Activated CD8-positive, alpha-beta T cell treated with anti-CD3 and anti-CD28 coated beads for 36 hours (primary cell): ENCODE measurements at places on chromosomes 13 and 19. TPM values are rescaled to one million over a fixed set of nuclear protein-coding genes. Genes with fewer than 3 reads are reported as not detected.
A peak's percentile ranks its signal among the peaks of the same experiment; 100 is the strongest.

- no peak for DNase-seq
Measured at GRCh38 chr13:59665732-59666131, 498.0 kb downstream of the DIAPH3 start.

DNA sequence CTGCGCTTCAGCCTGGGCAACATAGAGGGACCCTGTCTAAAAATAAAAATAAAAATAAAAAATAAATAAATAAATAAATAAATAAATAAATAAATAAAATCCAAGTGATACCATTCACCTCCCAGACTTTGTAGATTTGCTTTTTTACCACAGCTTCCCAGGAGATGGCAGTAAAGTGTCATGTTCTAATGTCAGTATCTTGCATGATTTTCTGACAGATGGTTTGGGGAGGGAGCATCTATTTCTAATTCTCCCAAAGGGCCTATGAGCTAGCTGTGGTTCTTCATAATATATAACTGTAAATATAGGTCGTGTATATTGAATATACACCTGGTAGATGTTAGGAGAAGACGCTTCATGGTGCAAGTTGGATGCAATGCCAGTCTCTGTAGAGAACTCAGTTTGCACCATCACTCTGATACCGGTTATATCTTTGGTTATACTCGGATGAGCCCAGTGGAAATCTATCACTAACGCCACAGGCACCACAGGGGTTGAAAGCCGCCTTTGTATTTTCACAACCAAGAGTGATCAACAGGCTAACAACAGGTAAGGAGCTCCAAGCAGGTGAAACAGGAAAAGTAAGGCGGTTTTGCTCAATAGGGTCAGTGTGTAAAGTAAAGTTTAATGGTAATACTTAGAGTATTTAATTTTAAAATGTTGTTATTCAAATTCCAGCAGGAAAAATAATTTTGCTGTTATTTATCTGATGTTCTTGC is 13.9 kb downstream of the APLP1 start:
- DNase-seq = peak; percentile 54

DNA sequence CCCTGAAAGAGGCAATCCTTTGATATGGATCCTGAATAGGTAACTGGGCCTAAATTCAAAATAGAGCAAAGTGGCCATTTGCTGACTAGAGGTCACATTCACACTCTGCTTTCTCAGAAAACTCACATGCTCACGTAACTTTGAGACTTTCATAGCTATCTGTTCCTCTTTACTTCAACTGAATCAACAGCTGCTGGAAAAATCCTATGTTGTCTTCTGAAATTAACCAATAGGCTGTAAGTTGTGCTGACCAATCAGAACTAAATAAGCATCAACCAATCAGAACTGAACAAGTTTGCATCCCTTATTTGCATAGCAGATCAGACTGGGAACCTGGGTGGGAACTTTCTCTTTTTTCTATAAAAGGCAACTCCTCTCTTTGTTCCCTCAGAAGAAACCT is 24.0 kb upstream of the TBC1D4 start:
- DNase-seq = no peak

DNA sequence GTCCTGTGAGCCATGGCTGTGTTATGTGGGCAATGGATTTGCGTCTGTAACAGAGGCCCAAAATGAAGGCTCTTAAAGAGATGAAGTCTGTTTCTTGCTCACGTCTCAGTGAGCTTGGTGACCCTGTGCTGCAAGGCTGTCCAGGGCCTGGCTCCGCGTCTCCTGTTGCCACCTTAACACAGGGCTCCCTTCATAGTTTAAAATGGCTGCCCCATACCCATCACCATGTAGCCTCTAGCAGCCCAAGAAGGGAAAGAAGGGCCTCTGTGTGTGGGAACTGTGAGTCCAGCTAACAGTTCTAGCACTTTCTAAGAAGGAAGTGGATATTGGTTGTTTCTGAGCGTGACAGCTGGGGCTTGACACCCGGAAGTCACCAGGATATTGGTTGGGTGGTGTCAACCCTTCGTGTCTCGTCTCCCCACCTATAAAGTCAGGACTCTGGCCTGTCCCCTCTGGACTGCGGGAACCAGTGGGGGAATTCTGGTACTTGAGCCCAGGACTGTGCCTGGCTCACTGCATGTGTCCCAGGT is 20.9 kb downstream of the TMED1 start:
- no peak for DNase-seq

- no peak for DNase-seq
Measured at GRCh38 chr13:79846386-79846785, 365.4 kb downstream of the NDFIP2 start.

GRCh38 chr13:73722120-73722519 is 412.1 kb downstream of the KLF12 start:
- peak; percentile 31 for DNase-seq

GRCh38 chr13:34002924-34003323 is 185.0 kb downstream of the RFC3 start:
- DNase-seq = no peak

GRCh38 chr13:91228108-91228507 is 119.4 kb upstream of the MIR17HG start:
- no peak for DNase-seq

GRCh38 chr13:38566519-38566918 is 120.4 kb upstream of the FREM2 start:
- DNase-seq = no peak

DNA sequence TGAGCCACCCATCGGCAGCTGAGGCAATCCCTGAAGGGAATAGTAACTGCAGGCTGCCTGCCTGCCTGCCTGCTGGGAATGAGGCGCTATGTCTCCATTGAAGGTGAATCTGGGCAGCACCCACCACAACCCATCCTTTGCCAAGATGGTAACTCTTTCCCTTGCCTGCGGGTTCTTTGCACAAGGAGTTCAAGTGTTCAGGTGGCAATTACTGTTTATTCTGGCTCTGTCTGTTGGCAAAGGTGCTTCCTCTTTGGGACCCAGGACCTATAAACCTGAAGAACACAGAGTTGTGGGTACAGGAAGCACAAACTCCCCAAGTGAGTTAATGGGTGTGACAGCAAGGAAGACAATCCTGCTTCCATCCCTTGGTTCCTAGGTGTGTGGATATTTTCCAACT is 448.1 kb upstream of the ZNF507 start:
- no peak for DNase-seq

DNA sequence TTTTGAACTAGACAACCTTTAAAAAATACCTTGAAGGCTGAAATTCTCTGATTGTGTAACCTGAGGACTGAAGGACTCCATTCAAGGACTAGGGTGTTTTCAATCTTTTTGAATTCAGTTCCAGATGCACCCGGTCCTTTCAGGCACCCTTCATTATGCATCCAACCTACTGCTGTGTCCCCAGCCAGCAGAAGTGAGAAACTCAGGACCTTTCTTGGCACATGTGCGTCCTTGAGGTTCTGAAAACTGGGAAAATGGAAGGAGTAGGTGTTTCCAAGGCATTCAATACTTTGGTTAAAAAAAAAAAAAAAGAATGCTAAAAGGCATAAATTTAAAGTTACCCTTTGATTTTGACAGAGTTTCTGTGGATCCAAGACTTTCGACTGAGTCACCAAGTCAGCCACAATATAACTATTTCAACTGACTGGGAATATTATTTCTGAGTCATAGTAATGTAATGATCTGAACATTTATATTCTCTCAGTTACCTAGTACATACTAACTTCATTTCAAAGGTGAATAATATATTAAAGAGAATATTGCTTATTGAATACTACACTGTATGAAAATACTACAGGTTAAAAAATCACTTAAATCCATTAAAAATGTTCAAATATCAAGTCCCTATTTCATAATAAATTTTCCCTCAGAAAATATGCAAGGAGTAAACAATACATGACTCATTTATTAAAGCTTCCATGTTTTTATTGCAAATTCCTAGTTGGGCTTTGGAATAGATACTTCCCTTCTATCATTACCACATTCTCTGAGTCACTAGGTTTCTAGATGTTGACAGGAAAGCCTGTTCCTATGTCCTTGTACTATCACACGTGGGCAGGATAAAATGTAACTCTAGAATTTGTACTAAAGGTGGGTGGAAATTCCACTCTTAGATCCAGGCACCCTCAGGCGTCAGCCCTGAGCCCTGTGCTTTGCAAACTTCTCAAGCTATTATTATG is 2.4 kb upstream of the ITGBL1 start:
- DNase-seq = no peak

DNA sequence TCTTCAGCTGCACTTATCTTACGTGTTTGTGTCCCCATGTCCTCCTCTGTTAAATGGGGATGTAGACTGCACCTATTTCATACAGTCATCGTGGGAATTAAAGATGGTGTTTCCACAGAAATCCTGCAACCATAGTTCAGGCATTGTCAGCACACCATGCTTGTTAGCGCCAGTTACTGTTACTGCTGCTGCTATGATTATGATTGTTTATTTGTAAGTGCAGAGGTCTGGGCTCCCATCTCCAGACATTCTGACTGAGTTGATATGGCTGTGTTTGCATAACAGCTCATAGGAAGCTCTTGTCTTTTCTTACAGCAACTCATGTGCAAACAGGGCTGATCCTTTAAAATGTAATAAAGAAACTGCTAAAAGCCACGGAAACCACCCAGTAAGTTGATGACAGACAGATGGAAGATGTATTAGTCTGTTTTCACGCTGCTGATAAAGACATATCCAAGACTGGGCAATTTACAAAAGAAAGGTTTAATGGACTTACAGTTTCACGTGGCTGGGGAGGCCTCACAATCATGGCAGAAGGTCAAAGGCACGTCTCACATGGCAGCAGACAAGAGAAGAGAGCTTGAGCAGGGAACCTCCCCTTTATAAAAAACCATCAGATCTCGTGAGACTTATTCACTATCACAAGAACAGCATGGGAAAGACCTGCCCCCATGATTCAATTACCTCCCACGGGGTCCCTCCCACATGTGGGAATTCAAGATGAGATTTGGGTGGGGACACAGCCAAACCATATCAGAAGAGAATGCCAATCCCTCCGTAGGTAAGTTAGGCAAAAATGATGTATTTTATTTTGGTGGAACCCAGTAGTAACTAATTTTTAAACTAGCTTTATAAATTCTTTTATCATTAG is 1.6 kb downstream of the ZSCAN5A start:
- DNase-seq = peak; percentile 9

GRCh38 chr13:79560954-79561353 is 80.0 kb downstream of the NDFIP2 start:
- no peak for DNase-seq

- DNase-seq = no peak
Measured at GRCh38 chr13:27574661-27575060, 45.7 kb downstream of the LNX2 start.

DNA sequence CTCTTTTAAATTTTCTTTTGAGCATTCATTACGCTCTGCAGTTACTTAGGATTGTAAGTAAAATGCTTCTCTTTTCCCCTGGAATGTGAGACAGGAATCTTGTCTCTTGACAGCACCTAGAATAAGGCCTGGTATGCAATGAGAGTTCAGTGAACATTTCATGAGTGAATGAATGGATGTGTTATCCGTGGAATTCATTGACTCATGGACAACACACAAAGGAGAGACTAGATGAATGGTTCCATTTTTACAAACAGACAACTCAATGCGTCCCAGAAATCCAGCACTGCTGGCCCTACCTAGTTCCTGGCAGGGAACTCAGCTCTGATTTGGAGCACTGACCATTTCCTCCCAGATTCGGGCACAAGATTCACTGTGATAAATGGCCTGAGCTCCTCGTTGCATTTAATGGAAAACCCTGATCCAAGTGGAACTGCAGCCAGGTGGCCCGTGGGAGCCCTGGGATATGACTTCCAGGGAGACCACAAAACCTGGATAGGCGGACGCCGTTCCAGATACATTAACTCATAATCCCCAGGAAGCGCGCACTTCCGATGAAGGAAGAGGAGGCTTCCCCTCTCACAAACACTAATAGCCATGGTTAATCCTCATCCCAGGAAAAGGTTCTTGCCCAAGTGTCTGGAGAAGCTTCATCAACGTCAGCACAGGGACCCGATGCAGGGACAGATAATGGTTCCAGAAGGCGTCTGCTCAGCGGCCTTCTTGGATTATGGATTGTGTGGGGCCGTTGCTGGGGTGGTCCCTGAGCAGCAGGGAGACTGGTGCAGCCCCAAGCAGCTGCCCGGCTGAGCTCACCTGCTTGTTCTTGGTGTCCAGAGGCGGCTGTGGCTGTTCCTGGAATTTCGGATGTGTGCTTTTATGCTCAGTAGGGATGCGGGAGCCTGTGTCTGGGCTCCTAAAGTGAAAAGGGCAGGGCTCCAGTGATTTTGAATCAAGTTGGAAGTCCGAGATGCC is 211.1 kb upstream of the TSHZ3 start:
- DNase-seq = no peak

DNA sequence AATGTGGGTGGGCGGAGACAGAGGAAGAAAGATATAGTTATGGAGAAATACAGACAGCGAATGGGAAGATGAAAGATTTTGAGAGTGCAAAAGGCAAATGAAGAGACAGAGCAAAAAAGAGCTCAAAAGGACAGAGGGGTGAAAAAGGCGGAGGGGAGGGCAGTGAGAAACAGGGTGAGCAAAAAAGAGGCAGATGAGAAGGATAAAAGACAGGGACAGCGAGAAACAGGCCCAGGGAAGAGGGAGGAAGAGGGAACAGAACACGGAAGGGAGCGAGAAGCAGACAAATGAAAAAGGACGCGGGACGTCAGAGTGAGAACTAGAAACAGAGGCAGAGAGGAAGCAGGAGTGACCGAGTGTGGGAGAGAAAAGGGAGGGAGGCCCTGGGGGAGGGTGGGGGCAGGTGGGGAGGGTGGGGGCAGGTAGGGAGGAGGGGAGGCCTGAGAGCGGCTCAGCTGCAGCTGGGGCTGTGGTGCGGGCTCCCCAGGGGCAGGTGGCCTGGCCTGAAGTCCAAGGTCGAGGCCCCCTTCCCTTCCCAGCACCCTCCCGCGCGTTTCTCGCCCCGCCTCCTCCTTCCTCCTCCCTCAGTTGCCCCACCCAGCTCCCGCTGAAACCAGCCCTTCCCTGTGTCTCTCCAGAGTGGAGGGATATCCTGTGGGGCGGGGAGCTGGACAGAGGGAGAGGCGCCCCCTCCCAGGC is 2.9 kb downstream of the KLK1 start:
- DNase-seq = no peak

DNA sequence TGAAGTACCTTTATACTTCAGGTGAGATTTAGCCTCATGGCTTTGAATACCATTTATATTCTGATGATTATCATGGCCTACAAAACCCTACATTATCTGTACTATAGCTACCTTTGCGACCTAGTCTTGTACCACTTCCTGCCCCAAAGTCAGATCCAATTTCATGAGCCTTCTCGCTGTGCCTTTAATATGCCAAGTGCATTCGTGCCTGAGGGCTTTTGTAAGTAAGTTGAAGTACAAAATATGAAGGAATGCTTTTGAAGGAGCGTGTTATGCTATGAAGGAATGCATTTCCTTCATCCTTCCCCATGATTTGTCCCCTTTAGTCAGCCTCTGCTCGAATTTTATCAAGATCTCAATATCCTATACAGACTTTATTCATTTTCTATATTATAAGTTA is 9.2 kb upstream of the RASL11A start:
- DNase-seq = no peak

- DNase-seq = no peak
Measured at GRCh38 chr19:2700660-2701360, 1.7 kb downstream of the GNG7 start.

GRCh38 chr13:43787997-43788396 is 1.2 kb upstream of the ENOX1 start:
- DNase-seq = no peak

SIGLEC10 gene
- total RNA-seq = 0.32 TPM

SMIM44 gene
- total RNA-seq = not detected

MPHOSPH8 gene
- 26.9 TPM for total RNA-seq

GRIK5 gene
- 0.95 TPM for total RNA-seq

CERS1 gene
- 0.18 TPM for total RNA-seq

CD37 gene
- 131 TPM for total RNA-seq

EVI5L gene
- 3.4 TPM for total RNA-seq

KCNN1 gene
- 0.25 TPM for total RNA-seq

KMT5C gene
- total RNA-seq = 33.1 TPM

ATP4A gene
- total RNA-seq = not detected
